Activated CD8-positive, alpha-beta memory T cell treated with anti-CD3 and anti-CD28 coated beads for 1 hour (primary cell): ENCODE measurements at places on chromosomes 4 and X.
A peak's percentile ranks its signal among the peaks of the same experiment; 100 is the strongest.

- no peak for DNase-seq
These were observed 60.1 kb upstream of the PLAC1 start for GRCh38 chrX:134718105-134718965.

DNA sequence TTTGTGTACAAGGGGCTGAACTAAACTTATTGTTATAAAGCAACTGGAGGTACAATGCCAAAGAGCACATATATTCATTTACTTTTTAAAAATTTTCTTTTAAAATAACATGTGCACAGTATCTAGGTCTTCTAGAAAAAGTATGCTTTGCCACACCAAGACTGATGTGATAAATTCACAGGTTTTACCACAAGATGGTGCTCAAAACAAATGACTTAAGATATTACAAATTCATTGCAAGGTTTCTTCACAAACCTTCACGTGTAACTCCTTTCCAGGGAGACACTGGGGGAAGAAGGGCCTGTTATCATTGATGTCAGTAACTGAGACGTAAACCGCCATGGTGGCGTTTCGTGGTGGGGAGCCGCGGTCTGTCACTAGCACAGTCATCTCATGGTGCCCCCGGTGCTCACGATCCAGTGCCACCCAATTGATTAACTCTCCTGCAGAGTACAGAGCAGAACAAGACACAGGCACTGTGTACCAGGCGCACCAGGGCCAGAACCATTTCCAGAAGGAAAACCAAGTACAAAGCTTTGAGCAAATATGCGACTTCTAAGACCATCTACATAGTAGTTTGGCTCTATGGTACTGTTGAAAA is 162.2 kb downstream of the DCHS2 start:
- no peak for DNase-seq

- peak; percentile 27 for DNase-seq
These were observed 685 bp downstream of the RAB9B start for GRCh38 chrX:103831342-103831802.

DNA sequence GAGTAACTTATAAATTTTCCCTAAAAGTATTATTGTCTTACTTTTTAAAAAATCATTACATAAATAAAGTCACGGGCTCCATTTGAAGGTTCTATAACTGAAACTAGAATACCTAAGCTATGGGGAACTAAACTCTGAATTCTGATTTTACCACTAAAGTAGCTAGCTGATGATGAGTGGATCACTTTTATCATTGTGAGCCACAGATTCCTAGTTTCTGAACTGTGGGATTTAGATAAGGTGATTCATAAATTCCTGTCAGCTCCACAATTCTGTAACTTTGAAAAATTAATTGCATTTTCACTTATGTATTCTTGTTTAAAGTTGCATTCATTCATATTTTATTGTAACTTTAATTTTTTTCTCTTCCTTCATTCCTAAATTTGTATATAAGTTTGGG is 540.9 kb downstream of the GBA3 start:
- DNase-seq, result no peak

- DNase-seq, result no peak
These were observed 309.9 kb downstream of the DHX15 start for GRCh38 chr4:24274381-24274941.

- DNase-seq, result no peak
These were observed 24.8 kb downstream of the RTL9 start for GRCh38 chrX:110383414-110383813.

DNA sequence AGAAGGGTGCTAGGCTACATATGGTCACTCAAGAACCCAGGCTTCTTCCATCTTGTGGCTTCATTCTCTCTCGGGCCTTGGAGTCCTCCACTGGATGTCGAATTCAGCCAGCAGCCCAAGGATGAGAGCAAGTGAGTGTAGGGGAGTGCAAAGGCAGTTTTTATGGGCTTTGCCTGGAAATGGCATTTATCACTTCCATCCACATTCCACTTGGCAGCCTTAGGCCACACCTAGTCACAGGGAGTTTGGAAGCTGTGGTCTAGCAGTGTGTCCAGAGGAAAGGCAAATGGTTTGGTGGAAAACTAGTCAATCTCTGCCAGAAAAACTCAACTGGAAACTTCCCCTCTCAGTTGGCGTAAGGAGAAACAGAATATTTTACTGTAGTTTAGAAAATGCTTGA is 59.0 kb downstream of the NHS start:
- DNase-seq, result no peak

DNA sequence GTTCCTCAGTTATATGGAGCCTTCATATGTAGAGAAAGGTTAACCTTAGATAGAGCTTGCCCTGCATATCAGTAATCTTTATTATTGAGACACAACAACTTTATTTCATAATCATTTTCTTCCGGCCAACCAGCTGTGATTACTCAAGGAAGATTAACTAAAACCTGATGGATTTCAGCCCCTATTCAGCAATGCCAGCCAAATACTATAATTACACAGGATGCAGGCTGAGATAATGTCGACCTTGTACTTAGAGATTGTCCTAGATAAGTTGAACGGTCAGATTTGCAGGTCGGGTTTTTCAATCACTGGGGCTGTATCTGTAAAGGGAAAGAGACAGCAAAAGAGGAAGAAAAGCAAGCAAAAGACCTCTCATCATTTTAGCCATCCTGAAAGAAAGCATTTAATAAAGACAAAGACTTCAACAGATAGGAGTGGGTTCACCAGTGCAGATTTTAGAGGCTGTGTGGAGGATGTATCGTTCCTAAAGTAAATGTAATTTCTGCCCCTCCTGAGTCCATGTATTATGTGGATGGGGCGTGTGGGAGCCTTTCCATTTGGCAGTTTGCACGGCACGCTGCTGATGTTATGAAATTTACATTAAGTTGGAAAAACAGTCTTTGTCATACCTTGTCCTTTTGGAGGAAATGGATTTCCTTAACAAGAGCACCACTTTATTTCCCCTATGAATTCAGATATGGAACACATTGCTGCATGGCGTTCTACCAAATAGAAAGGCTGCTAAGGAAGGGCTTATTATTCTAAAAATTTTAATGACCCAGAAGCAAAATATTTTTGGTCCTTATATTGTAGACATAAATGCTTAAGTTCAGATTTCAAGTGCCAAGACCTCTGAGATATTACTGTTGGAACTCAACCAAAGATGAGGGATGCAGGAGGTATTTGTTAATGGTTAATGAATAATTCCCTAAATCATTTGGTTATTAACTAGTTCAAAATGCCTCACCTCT is 496.7 kb downstream of the SPRY1 start:
- DNase-seq, result no peak

DNA sequence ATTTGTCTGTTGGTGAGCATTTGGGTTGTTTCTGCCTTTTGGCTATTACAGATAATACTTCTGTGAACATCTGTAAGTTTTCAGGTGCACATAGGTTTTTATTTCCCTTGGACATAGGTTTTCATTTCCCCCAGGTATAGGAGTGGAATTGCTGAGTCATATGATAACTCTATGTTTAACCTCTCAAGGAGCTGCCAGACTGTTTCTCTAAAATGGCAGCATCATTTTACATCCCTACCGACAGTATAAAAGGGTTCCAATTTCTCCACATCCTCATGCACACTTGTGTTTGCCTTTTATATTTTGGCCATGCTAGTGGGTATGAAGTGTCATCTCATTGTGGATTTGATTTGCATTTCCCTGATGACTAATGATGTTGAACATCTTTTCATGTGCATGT is 53.5 kb downstream of the TMEM164 start:
- no peak for DNase-seq

DNA sequence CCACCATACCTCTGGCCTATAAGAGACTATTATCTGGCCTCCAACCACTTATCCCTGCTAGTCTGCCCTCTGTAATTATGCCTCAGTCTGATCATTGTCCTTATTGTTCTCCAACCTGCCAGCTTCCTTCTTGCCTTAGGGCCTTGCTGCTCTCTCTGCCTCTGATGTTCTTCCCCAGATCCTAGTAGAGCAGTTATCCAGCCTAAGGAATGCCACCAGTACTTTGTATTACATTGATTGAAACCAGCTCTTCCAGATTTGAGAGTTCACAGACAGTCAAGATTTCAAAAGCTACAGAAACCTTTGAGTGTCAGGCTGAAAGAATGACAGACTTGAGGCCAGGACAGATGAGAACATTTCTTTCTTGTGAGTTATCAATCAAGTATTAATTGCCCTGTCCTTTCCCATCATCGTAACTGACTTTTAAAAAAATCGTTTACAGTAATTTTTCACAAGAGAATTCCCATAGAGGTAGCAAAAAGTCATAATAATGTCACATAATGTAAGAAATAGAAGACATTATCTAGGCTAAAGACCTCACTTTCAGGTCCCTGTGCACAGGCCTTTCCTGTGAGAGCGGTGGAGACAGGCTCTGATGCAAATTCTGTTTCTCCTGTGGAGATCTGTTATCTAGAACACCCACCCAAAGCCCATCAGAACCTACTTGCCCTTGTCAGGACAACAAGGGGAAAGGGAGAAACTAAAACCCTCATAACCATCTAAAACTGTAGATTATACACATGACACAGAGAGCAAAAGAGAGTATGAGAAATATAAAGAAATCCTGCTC is 64.1 kb upstream of the GUCY1A1 start:
- no peak for DNase-seq

GRCh38 chr4:72786401-72786990 is 217.5 kb upstream of the ADAMTS3 start:
- no peak for DNase-seq

GRCh38 chr4:158770671-158771070 is 1.8 kb downstream of the FNIP2 start:
- DNase-seq, result no peak

DNA sequence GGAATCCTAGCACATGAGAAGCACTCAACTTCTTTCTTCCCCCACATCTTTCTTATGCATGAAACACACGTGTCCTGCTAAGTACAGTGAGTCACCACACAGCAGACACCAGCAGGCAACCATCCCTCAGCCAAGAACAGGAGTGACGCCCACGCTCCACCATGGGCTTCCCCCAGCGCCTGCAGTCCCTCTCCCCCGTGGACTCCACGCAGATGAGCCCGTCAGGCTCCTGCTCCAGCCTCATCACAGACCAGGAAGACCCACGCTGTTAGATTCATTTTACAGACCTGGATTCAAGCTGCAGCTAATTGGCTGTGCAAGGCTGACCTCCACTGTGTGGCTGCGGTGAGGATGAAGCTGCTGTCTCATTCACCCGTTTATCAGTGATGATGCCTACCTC is 16.7 kb downstream of the HMX1 start:
- no peak for DNase-seq

DNA sequence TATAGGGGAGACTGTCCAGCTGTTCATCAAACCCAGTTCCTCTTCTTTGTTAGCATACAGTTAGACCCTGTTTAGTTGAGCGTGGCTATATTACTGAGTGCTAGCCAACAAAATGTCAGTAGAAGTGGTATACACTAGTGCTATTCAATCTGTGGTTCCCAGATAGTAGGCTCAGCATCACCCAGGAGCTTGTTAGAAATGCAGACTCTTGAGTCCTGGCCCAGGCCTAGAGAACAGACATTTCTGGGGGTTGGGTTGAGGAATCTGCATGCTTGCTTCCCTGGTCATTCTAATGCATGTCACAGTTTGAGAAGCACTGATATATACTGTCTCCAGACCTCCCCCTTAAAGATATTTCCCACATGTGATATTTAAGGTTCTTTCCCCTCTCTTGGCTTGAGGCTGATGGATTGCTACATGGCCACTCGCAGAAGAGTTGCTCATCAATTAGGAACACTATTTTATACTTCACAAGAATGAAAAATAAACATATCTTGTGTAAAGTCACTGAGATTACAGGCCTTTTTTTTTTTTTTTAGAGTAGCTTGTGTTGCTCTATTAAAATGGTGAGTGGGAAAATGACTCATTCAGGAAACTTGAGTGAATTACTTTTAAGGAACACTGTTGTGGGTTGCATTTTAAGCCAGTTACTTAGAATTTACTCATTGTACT is 289.0 kb downstream of the STIM2 start:
- no peak for DNase-seq

DNA sequence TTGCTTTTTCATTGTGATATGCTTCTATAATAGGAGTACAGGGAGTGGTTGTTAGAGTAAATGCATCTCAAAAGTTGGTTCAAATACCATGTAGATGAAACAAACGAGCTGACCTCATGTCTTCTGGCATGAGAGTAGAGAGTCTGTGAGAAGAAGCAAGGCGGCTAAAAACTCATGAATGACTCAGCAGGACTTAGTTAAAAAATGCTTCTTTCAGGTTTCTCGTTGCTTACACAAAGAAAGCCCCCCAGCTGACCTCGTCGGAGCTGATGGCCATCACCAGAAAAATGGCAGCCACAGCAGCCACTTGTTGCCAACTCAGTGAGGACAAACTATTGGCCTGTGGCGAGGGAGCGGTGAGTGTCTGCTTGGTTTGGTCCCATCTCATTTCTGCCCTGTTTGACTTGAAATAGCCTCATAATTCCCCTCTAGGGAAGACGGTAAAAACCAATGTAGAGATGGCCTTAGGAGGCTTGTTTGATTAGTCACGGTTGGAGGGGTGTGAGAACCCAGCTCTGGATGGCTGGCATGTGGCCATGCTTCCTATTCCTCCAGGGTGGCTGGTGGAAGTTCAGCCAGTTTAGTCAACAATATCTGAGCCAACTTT is 14.5 kb downstream of the AFP start:
- DNase-seq, result no peak

GRCh38 chr4:114734594-114734993 is 136.0 kb downstream of the UGT8 start:
- DNase-seq, result no peak
